Fibroblast of skin of left biceps (primary cell): ENCODE measurements at places on chromosomes 7 and 10.

GRCh38 chr7:148962823-148963582, 65.3 kb downstream of the PDIA4 start:
- no peak for DNase-seq

DNA sequence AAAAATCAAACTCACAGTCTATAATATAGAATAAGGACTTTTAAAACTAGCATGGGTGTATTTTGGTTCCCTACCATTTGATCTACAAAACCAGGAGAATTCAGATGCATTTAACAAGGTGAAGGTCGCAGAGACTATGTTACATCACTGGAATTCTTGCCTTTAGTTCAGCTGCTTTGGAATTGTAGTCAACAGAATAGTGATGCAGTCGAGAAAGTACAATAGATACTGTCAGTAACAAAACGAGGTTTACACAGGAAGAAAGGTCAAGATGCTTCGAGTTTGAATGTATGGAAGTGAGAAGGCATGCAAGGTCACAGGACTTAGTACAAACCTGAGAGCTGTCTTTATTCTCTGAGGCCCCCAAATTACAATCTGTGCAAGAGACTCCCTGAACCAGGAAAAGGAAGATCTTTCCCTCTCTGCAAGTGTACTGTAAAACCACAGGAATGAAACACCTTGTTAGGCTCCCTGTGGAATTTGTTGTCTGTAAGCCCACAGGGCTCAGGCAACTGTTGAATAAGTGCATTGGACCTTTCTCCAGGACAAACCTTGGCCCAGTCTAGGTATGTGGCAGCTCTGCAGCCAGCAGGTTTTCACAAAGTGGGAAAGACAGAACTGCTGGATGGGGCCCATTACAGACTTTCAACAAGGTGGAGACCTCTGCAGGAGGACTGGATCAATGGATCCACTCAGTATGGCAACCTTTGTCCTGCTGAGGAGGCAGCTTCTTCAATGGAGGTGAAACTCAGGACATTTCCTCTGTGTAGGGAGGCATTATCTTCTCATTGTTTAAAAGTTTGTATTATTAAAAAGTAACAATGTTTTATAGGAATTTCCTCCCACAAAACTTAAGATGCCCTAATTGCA, 101.1 kb upstream of the GSDME start:
- DNase-seq = no peak

DNA sequence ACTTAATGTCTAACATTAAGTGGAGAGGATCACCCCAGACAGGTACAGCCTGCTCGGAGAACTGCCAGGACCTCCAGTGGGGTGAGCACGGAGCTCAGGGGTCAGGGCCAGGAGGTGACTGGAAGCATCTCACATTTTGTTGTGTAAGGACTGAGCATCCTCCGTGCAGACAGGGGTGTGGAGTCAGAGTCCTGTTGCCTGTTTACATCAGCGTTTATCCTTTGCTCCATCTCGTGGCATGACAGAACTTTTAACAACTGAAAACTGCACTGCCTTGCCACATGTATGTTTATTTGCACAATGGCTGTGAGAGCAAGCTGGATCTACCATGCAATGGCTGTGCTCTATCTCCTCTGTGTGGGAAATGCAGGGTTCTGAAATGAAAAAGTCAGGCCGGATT, 175.4 kb upstream of the AKR1E2 start:
- no peak for DNase-seq

GRCh38 chr7:29196971-29197595, 2.5 kb downstream of the CHN2 start:
- no peak for DNase-seq

DNA sequence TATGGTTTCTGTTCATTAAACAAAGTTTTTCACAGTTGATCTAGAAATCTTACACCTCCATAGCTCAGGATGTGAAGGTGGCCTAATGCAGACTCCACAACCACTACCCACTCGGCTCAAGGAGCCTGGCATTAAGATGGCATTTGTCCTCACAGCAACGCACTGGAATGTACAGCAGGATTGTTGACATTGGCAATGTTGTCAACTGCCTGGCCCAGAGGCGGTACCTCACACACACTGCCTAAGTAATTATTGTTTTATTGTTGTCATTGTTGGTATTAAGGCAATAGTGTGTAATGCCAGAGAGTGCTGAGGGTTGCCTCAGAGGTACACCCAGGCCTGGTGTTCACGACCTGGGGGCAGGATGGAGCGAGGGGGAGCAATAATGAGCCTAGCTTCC, 38.3 kb downstream of the LRRC18 start:
- DNase-seq = no peak

- no peak for DNase-seq
Observed at GRCh38 chr7:41247143-41247865, 455.6 kb downstream of the INHBA start.

- no peak for DNase-seq
Observed at GRCh38 chr10:86684331-86685097, 16.2 kb downstream of the LDB3 start.

- DNase-seq = no peak
Observed at GRCh38 chr7:55094092-55094690, 75.4 kb downstream of the EGFR start.
